ENCODE measurements at places on chromosomes 6 and 20.

- no peak for DNase-seq
Observed at GRCh38 chr6:5626727-5627426, 365.6 kb downstream of the FARS2 start.

DNA sequence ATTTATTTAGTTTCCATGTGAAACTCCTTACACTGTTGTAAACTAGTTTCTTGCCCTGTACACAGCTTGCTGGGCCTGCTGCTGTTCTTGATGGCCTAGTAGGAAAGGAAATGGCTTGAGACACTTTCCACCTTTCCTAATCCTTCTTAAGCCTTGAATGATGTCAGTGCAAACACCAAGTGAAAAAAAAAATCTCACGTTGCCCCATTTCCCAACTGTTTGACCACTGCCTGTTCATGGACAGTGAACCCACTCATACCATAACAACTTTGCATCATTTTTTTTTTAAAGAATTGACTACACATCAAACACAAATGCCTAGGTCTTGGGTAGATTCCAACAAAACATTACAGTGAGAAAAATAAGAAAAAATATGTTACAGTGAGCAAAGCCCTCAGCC lies 653.6 kb upstream of the FLRT3 start:
- DNase-seq, result peak; percentile 27

- peak; percentile 93 for DNase-seq
Observed at GRCh38 chr6:135535989-135536414, 38.5 kb upstream of the AHI1 start.

GRCh38 chr6:33843131-33844121 lies 39.6 kb upstream of the MLN start:
- DNase-seq, result peak; percentile 56

DNA sequence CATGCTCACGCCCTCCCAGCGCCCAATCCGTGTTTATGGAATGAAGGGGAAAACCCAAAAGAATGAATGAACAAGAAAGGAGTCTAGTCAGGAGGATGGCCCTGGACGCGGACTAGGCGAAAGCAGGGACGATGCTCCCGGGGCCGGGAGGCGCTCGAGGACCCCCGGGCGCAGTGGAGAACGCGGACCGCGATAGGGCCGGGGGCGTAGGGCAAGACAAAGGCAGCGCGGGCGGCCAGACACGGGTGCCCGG lies 758 bp downstream of the GCLC start:
- DNase-seq, result no peak

DNA sequence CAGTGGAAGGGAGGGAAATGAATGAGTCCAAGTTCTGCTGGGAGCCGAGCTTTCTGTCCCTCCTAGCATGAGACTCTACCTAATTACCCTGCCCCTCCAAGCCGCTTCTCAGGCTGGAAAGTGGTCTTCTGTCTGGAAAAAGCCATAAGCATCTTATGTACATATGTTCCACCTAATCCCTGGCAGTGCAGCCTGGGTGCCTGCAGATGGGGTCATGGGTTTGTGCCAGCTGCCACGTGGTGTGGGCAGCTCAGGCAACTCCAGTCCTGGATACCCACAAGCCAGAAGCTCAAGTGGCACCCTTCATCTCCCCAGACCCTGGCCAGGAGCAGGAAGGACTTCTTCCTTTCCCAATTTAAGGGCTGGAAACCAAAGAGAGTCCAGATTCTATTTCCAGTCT lies 253.1 kb downstream of the LY86 start:
- DNase-seq, result no peak

DNA sequence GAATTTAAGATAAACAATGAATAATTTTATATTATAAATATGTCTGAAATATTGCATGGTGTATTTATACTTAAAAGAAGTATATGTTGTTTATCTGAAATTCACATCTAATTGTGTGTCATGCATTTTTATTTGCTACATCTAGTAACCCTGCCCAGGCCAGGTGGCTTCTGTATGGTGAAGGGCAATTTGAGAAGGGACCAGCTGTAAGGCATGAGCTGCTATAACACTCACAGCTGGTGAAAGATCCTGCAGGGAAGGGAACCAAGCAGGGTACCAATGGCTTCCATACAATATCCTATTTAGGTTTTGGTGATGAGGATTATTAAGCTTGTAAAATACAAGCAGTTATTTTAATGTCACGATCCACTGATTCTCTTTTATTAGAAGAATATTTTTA lies 921.8 kb upstream of the GJE1 start:
- DNase-seq, result no peak

DNA sequence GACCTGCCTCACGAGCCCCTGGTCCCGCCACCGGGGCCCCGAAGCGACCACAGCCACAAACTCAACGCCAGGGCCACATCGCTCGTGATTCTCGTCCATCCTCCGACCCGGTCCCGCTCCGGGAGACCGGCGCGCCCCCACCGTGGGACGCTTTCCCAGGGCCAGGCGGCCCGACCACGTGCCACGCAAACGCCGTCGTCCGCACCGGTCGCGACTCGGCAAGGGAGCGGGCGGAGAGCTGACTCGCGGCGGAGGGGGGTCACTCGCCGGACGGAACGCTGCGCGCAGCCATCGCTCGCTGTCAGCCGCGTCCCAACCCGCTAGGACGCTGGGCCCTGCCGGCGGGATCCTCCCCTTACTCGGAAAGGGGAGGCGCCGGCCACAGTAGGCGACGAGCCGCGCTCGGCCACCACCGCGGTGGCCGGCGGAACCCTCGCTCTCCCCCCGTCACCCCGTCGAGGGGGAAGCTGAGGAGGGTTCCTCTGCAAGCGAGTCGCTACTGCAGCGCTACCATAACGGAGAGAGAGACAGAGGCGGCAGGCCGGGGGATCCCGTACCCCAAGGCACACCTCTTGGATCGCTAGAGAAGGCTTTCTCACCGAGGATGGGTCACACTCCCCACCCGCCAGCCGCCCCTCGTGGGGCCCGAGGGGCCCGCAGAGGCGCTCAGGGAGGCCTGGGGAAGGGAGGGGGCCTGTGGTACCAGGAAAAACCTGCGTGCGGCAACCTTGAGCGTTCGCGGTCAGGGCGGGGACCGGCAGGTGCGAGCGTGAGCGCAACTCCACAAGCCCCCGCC lies 511.8 kb upstream of the ZNF337 start:
- DNase-seq, result peak; percentile 5

- no peak for DNase-seq
Observed at GRCh38 chr6:134979142-134979541, 29.2 kb upstream of the ALDH8A1 start.

GRCh38 chr20:3082955-3083952 lies 1.3 kb downstream of the AVP start:
- no peak for DNase-seq

GRCh38 chr20:36030149-36030548 lies 61.8 kb downstream of the CNBD2 start:
- no peak for DNase-seq

DNA sequence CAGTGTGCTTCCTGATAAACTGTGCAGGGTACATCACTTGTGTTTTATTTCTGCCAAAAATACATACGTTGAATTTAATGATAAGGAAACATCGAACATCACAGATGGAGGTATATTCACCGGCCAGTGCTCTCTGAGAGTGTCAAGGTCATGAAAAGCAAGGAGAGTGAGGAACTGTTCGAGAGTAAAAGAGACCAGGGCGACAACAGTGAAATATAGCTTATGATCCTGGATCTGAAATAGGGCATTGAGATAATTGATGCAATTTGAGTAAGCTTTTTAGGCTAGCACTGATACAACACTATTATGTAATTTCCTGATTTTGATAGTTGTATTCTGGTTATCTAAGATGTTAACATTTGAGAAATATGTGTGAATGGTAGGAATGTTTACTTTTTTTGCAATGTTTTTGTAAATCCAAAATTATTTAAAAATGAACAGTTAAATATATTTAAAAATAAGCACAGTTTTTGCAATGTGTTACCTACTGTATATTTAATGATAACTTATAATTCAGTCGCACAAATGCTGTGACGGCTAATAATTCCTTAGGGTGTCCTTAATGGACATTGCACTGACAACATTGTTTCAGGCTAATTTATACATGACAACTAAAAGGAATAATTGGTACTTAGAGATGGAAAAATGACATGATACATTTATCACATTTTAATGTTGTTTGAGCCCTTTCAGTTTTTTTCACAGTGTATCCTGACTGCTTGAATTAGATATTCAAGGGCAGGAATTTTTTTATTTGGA lies 9.9 kb downstream of the RAB32 start:
- no peak for DNase-seq

GRCh38 chr6:142751452-142751851 lies 193.5 kb downstream of the HIVEP2 start:
- no peak for DNase-seq

- DNase-seq, result no peak
Observed at GRCh38 chr20:60107621-60108390, 149.6 kb downstream of the CDH26 start.

GRCh38 chr6:28944412-28944865 lies 20.7 kb upstream of the TRIM27 start:
- DNase-seq, result peak; percentile 81

DNA sequence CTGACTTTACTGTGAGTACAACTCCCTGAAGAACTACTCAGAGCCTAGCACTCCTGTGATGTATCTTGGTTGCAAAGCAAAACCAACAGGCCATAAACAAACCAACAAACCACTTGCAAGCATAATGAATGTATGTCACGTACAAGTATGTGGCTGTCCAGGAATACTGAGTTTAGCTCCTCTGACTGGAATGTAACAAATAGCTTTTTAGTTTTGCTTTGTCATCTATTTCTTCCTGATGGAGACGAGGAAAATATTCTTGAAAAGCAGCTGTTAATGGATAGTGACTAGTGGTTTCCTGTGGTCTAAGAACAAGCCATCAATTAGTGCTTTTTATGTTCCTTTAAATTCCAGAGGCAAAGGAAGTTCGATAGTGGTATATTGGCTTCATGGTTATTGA lies 101.9 kb upstream of the LY86 start:
- DNase-seq, result peak; percentile 30

DNA sequence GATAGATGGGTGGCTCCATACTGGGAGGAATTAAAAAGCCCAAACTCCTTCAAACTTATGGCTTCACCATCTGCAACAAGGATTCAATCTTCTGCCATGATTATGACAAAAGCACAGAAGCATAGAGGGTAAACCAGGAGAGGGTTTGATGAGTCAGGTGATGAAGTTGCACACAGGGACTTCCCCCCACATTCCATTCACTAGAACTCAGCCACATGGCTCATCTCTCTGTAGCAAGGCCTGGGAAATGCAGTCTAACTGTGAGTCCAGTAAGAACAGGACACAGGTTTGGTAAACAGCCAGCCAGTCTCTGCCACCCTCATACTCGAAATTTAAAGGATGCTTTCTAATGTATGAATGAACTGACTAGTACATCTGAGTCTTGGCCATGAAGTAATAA lies 142.9 kb downstream of the HIVEP2 start:
- DNase-seq, result peak; percentile 99

DNA sequence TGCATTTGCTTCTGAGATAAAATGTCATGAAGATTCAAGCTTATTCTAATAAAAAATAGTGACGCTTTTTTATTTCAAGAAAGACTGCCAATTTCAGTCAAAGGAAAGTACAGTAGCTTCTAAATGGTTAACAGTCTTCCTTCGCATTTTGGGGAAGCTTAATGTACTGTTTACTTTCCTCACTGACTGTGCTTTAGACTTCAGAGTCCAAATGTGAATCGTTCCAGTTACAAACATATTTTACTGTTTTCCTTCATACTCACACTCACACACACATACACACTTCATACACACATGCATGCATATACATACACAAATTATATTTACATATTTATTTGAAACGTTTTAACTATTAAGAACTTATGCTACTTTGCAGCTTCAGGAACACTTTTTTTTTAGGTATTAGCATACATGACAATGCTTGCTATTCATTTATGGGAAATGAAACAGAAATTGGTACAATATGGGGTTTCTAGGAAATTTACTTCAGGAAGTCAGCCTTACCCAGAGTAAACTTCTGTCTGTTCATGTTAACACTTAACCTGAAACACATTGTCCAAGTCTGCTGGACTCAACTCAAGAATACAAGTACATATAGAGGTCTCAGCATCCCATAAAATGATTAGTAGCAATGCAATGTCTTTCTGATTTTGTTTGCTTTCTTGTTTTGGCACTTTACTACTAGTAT lies 145.4 kb downstream of the RPS12 start:
- DNase-seq, result no peak

DNA sequence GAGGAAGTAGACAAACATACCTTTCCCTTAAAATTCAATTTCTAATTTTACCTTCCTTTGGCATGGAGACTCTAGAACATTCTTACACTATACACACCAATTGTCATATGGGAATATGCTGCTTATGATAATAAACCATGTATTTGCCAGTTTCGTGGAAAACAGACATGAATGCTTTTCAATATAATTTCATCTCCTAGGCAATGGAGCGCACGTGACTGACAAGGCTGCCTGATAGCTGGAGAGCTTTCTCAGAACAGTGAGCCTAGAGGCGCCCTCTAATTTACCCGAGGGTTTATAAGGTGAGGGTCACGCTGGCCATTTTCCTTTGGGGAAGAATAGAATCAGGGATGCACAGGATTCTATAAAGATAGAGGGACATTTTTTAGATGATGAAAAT lies 56.5 kb downstream of the PRR18 start:
- DNase-seq, result no peak

DNA sequence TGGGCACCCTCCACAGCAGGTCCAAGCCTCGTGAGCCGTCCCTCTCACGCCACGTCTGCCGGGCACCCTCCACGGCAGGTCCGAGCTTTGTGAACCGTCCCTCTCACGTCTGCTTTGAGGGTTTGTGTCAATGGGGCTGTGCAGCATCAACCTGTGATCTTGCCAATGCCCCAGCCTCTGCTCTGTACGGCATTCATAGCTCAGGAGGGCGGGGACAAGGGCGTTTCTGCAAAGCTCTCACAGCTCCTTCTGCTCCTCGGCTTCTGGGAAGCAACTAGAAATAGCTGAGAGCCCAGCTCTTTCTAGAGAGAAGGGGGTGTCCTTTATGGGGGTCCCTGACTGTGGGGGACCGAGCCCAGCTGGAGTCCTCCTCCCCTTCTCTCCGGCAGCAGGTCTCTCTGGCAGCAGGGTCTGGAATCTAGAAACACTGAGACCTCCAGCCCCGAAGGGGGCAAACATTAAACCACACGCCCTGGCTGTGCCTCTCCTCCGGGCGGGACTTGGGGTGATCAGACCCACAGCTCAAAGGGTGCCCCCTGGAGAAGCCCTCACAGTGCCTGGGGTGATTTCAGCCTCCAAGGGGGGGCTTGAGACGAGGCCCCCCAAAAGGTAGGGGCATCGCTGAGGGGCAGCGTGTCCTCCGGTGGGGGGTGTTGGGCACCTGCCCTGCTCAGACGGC lies 41.2 kb upstream of the CHRNA4 start:
- no peak for DNase-seq

GRCh38 chr6:121522771-121523386 lies 87.4 kb downstream of the GJA1 start:
- DNase-seq, result peak; percentile 38

- no peak for DNase-seq
Observed at GRCh38 chr20:34559311-34560140, 1.0 kb downstream of the MAP1LC3A start.
